ENCODE measurements at places on chromosomes 3 and 15.

DNA sequence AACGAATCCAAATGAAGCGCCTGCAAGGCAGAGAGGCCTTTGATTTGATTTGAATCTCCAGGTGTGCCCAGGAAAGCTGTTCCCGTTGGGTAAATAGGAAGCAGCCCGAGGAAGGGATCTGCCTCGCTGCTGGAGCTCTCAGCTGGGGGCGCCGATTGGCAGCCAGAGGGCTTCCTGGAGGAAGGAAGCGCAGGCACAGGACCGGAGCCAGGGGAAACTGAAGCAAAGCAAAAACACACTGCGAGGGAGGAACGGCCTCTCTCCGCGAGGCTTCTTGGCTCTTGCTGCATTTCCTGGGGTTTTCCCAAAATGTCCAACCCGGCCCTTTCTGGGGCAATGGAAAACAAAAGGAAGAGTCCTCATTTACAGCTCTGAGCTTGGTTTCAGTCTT is 80.3 kb downstream of the TMEM266 start:
- no peak for DNase-seq

GRCh38 chr15:58478035-58478434 is 46.2 kb downstream of the LIPC start:
- no peak for DNase-seq

DNA sequence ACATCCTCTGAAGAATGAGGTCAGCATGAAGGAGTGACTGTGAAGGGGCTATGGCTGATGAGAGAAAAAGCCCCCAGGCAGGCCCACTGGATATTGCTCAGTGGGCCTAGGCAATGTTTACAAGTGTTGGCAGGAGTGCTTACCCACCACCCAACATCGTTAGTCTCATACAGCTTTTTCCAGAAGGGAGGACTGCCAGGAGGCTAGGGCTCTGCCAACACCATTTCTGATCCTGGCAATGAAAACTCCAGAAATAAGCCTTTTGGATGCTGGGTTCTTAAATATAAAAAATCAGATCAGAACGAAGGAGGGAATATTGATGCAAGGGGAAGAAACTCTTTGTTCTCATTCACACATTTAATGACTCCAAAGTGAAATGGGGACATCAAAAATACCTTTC is 189.1 kb downstream of the DCLK3 start:
- no peak for DNase-seq

GRCh38 chr15:96225642-96226259 is 104.7 kb upstream of the NR2F2 start:
- no peak for DNase-seq

GRCh38 chr3:28109829-28110228 is 131.6 kb upstream of the CMC1 start:
- DNase-seq = no peak

GRCh38 chr15:77582763-77583162 is 49.9 kb downstream of the LINGO1 start:
- DNase-seq = no peak

GRCh38 chr3:164095279-164095678 is 983.0 kb downstream of the SI start:
- no peak for DNase-seq

- no peak for DNase-seq
Observed at GRCh38 chr3:77040926-77041722, 1.2 kb downstream of the ROBO2 start.

GRCh38 chr3:9402410-9403228 is 5.2 kb downstream of the SETD5 start:
- DNase-seq = no peak

GRCh38 chr3:14092464-14092863 is 32.2 kb downstream of the CHCHD4 start:
- DNase-seq = no peak

GRCh38 chr3:126170073-126170777 is 10.2 kb downstream of the ALDH1L1 start:
- no peak for DNase-seq

- DNase-seq = no peak
Observed at GRCh38 chr3:84109911-84110310, 848.9 kb upstream of the CADM2 start.

DNA sequence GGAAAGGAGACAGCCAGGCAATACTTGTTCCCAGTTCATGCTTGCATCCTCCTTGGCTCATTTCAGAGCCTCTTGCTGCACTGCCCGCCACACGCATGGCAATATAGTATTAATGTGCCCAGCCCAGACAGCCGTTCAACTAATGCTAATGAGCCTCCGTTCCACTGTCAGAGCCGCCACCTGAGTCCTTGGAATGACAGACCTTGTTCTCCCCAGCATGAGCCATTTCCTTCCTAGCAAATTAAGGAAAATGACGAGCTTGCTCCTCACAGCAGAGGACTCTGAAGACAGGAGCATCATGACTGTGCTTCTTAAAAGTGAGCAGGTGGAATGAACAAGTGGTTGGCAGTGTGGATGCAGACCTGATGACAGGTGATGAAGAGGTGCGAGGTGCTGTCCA is 10.8 kb upstream of the LRRC15 start:
- DNase-seq = no peak

GRCh38 chr15:43958861-43959330 is 132.1 kb downstream of the WDR76 start:
- no peak for DNase-seq

DNA sequence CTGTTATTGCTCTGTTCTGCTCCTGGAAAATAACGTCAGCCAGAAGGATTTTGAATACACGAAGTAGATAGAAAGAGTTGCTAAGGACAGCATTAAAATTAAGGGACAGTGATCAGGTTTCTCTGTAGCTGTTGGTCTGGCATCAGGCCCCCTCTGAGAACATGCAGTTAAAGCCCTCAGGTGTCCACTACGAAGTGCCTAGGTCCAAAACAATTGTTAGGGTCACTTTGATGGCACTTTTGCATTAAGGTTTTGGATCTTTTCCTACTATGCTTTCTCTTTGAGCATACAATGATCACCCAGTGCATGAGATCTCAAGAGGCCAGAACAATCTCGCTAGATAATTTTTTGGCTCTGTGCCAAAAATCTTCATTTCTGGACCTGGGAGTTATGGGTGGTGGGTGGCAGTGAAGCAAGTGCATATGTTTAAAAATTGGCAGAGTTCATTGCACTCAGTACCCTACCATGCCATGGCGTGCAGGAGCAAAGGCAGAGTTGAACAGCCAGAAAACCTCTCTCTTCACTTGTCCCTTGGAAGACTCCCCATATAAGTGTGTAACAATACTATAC is 797.6 kb downstream of the ROBO2 start:
- no peak for DNase-seq

- no peak for DNase-seq
Observed at GRCh38 chr3:16888356-16888755, 3.6 kb downstream of the PLCL2 start.

- no peak for DNase-seq
Observed at GRCh38 chr3:177079684-177080083, 117.6 kb downstream of the TBL1XR1 start.

DNA sequence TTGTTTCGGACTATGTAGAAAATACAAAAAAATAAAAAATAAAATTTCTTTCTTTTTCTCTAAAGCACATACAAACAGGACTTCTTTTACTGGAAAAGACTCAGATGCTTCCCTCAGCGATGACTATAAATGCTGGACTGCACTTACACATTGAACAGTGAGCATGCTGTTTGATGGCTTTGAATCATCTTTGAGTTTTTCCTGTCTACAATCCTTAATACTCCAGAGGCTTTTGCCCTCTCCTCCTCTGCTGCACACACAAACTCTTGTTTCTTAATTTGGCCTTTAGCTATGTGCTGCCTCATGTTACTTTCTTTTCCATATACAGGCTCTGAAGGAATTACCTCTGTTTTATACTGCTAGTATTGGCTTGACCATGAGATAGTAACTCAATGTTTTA is 575.1 kb downstream of the EPHA3 start:
- DNase-seq = no peak

- no peak for DNase-seq
Observed at GRCh38 chr3:27728195-27729087, 6.3 kb upstream of the EOMES start.

- DNase-seq = no peak
Observed at GRCh38 chr3:148962513-148962912, 28.8 kb upstream of the GYG1 start.

DNA sequence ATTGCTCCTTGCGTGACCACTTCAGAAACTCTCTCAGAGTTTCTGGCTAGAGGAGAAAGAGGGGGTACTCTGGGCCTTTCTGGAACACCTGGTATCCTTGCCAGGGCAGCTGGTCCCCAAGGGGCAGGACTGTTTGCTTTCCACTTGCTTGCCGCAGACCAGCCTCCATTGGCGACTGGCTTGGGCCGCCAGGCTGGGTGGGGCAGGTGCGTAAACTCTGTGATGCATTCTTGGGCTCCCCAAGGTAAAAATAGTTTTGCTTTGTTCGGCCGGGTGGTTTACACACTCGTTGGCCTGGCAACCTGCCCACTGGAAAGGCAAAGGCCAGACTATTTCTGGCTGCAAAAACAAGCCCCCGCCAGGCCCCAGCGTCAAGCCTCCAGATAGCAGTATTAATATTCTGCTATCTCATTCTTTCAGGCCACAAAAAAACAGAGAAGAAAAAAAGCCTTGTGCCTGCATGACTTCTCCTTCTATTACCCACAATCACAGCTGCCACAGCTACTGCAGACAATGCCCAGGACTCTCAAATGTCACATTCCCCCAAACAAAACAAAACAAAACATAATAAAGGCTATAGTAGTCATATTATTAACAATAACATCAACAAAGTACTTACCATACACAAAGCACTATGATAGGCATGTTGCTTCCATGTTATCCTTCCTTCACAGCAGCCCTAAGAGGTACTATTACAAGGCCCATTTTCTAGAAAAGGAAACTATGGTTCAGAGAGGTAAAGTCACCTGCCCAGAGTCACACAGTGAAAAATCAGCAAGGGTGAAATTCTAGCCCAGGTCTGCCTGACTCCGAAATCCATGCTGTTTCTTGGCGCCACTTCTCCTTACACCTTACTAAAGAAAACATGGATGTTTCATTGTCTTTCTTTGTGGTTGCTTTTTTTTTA is 14.0 kb upstream of the SSUH2 start:
- no peak for DNase-seq

GRCh38 chr15:67691450-67691849 is 133.9 kb upstream of the SKOR1 start:
- DNase-seq = no peak

DNA sequence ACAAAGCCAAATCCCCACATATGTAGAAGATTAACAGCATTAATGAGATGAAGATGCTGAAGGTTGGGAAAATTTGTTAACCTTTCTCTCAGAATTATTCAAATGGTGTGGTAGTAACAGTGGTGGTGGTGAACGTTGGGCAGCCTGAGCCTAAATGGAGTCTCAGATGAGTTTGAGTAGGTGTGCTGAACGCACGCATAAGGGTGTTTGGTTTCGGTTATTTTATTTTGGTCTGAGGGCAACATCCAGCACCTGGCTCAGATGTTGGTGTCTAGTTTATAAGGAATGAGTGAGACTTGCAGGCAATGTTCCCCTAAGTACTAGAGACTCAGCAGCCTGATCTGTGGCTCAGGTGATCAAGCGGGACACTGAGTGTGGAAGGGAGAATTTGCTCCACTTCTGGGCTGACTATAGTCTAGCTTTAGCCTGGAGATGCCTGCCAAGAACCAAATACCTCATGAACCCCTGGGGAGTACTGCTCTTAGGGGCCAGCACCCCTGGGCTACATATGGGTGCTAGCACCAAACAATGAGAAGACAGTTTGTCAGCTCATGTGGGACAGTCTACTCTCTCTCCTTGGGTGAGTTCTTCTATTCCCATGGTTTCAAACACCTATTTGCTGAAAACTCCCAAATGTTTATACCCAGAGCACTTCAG is 39.5 kb upstream of the ATP2C1 start:
- no peak for DNase-seq

- no peak for DNase-seq
Observed at GRCh38 chr3:98809557-98809956, 46.4 kb downstream of the ST3GAL6 start.

- no peak for DNase-seq
Observed at GRCh38 chr3:87949879-87950208, 109.0 kb downstream of the CGGBP1 start.

DNA sequence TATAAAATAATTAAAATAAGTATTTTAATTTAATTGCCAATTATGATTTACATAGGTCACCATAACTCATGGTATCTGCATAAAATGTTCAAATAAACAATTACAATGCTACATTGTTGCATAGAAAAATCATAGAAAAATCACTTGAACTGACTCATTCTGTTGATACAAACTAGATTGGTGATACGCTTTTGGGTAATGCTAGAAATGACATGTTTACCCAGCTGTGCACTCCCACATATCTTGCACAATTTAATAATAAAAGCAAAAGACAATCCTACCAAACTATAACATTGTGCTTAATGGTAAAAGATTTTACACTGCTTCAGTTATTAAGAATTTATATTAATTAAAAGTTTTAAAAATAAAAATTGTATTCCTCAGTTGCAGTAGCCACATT is 45.8 kb upstream of the FBXL22 start:
- DNase-seq = no peak

GRCh38 chr15:66868918-66869317 is 166.9 kb downstream of the SMAD6 start:
- no peak for DNase-seq

DNA sequence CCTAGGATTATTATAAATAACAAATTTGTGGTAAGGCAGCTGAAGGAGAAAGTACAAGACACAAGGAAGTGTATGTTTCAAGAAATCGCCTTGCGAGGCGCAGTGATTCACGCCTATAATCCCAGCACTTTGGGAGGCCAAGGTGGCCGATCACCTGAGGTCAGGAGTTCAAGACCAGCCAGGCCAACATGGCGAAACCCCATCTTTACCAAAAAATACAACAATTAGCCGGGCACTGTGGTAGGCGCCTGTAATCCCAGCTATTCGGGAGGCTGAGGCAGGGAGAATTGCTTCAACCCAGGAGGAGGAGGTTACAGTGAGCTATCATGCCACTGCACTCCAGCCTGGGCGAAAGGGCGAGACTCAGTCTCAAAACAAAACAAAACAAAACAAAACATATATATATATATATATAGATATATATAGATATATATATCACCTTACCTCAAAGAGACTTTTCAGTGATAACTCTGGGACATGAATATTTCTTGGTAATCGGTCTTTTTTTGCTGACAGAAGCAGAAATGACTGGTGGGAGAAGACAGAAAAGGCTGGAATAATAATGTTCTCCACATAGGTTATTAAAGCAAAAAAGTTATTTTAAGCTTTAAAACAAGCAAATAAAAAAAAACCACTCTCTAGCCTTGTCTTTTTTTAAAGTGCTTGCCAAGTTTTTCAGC is 52.3 kb downstream of the TRANK1 start:
- no peak for DNase-seq

- DNase-seq = no peak
Observed at GRCh38 chr3:46607603-46608028, 4.7 kb upstream of the FAM240A start.

DNA sequence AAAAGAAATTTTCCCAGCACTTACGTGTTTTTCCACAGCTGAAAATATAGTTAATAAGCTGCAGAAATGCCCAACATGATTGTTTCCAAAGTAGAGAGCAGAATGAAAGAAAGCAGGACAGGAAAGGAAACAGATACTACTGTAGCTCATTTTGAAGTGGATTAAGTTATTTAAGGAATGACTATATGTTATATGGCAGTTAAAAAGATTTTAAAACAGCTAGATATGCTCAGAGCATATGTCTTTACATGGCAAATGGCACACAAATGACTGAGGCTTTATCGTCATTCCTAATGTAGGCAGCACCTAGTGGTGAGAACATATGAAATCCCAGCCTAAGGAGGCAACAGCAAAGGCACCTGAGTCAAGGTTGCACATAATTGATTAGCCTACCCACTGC is 106.6 kb upstream of the SEMA6D start:
- DNase-seq = no peak

GRCh38 chr15:91807122-91807521 is 46.4 kb upstream of the SLCO3A1 start:
- DNase-seq = no peak
